ENCODE measurements at places on chromosomes 16 and 17.

DNA sequence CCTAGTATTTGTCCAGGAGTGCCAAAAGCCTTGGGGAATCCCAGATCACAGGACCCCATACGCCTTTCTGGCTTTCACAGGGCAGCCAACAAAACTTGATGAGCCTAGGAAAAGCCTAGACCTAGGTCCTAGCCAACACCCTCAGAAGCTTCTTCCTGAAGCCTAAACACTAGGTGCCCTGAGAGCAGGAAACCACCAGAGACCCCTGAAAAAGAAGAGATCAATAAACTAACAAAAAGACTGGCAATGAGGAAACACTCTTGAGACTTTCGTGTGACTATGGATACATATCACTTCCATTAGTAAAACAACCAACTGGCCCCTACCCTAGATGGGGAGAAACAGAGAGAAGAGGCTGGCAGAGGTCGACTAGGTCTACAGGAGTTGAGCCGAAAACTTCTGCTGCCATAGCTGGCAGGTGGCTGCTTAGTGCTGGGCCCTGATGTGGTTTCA lies 1.2 kb downstream of the ORMDL3 start:
- DNase-seq: no peak

DNA sequence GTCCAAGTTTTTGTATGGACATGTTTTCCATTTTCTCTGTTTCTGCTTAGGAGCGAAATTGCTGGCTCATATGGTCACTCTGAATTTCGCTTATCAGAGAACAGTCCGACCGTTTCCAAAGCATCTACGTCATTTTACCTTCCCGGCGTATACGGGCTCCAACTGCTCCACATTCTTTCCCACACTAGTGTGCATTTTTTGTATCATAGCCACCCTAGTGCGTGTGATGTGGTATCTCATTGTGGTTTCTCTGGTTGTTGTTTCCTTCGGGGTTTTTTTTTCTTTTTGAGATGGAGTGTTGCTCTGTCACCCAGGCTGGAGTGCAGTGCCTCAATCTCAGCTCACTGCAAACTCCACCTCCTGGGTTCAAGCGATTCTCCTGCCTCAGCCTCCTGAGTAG lies 31.0 kb upstream of the BHLHA9 start:
- no peak for DNase-seq

GRCh38 chr16:6835941-6836340 lies 496.7 kb upstream of the RBFOX1 start:
- no peak for DNase-seq

- no peak for DNase-seq
These were observed 729.4 kb downstream of the CDH11 start for GRCh38 chr16:64392456-64392855.

GRCh38 chr16:72879846-72880245 lies 168.1 kb downstream of the ZFHX3 start:
- DNase-seq: no peak

DNA sequence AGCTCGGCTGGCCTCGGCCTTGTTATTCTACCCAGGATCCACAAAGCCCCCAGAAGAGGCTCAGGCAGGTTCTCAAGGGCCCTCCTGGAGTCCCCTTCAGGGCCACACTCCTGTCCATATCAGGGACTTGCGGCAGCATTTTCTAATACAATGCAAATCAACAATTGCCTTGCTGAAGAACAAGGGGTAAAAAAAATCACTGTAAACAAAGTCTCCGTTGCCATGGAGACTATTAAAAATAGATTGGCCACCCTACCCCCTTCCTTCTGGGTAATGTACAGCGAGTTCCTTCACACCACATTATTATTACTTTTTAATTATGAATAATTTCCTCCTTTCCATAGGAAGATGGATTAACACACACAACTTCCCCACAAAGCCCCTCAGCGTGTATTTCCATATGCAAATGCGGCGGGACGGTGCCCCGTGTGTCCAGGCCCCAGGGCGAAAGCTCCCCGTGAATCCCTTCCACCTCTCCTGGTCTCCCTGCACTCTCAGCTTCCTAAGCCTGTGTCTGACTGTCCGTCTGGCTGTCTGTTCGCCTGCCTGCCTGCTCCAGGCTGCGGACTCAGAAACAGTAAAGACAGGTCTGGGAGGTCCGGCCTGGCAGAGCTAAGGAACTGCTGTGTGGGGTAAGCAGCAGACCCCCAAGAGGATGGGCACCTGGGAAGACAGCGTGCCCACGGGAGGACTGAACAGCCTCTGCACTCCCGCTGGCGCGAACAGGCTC lies 196.6 kb downstream of the RBFOX3 start:
- no peak for DNase-seq

GRCh38 chr17:1203967-1204291 lies 24.1 kb upstream of the ABR start:
- no peak for DNase-seq

GRCh38 chr16:83762141-83762991 lies 45.4 kb upstream of the HSBP1 start:
- no peak for DNase-seq

GRCh38 chr16:69293401-69293800 lies 17.7 kb upstream of the VPS4A start:
- DNase-seq: no peak

GRCh38 chr16:1052721-1053120 lies 19.8 kb upstream of the SSTR5 start:
- DNase-seq: no peak

- no peak for DNase-seq
These were observed 19.3 kb downstream of the CDH1 start for GRCh38 chr16:68756239-68756915.

- no peak for DNase-seq
These were observed 38.8 kb downstream of the SNX20 start for GRCh38 chr16:50642349-50642748.

GRCh38 chr16:49353680-49354079 lies 19.9 kb upstream of the C16orf78 start:
- DNase-seq: no peak

GRCh38 chr16:15523939-15524338 lies 89.6 kb downstream of the BMERB1 start:
- DNase-seq: no peak

DNA sequence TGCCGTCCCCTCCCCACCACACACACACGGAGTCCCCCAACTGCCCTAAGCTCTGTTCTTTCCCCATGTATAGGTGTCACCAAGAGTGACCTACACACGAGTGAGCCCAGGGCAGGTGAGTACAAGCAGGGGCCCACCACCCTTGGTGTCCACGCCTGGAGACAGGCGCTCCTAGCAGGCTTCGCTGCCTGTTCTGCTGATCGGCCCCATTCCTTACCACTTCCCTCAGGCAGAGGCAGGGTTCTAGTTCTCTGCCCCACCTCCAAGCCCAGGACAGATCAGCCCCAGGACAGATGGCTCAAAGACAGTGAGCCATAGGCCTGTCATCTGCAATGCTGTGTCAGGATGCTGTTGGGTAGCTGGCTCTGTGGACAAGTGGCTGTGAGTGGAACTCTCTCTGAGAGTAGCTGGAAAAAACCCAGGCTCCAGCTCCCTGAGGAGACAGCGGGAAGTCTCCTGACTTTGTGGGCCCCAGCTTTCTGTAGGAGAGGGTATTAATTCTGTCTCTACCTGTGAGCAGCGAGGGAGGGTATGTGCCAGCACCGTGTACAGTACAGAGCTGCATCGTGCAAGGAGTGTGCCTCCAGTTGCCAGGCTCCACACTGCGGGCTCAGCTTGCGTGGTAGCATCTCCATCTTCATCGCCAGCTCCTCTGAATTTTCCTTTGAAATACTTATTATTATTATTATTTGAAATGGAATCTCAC lies 897 bp downstream of the TP53I13 start:
- DNase-seq: peak; percentile 32

DNA sequence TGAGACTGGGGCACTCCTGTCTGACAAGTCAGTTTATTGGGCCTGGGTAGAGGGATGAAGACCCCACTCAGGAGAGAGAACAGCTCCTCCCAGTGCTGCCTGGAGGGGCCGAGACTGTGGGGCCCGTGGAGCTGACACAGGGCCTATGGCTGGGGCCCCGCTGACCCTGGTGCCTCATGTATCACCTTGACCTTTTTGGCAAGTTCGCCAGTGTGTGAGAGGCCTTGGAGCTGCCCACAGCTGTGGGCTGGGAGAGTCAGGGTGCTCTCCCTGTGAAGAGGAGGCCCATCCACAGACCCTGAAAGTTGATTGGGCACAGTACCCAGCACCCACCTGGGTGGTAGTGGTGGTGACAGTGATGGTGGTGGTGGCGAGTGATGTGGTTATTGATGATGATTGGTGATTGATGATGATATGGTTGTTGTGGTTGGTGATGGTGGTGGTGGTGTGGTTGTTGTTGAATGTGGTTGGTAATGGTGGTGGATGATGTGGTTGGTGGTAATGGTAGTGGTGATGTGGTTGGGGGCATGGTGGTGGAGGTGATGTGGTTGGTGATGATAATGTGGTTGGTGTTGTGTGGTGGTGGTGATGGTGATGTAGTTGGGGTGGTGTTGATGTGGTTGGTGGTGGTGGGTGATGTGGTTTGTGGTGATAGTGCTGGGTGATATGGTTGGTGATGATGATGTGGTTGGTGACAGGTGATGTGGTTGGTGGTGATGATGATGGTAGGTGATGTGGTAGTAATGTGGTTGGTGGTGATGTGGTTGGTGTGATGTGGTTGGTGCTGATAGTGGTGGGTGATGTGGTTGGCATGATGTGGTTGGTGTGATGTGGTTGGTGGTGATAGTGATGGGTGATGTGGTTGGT lies 29.1 kb downstream of the BAHCC1 start:
- no peak for DNase-seq

DNA sequence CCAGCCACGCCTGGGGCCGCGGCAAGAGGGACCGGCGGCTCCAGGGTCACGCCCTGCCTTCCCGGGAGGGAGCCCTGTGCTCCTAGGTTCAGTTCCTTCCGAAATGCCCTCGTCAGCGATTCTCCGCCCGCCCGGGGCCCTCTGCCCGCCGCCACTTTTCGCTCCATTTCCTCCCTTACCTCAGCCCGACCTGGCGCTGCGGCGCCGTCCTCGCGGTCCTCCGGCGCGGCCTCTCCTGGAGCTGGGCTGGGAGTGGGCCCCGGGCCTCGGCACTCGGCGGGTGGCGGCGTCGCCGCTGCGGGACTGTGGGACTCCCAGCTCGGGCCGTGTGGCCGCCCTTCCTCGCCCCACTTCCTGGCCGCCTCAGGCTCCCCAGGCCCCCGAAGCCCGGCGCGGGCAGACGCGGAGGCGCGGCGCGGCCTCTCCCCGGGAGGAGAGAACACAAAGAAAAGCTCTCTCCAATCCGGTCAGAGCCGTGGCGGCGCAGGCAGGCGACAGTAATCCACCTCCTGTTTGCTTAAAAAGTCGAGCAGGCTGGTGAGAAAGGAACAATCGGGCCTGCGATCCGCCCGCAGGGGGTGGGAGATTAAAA lies 1.6 kb downstream of the BAHCC1 start:
- DNase-seq: no peak

DNA sequence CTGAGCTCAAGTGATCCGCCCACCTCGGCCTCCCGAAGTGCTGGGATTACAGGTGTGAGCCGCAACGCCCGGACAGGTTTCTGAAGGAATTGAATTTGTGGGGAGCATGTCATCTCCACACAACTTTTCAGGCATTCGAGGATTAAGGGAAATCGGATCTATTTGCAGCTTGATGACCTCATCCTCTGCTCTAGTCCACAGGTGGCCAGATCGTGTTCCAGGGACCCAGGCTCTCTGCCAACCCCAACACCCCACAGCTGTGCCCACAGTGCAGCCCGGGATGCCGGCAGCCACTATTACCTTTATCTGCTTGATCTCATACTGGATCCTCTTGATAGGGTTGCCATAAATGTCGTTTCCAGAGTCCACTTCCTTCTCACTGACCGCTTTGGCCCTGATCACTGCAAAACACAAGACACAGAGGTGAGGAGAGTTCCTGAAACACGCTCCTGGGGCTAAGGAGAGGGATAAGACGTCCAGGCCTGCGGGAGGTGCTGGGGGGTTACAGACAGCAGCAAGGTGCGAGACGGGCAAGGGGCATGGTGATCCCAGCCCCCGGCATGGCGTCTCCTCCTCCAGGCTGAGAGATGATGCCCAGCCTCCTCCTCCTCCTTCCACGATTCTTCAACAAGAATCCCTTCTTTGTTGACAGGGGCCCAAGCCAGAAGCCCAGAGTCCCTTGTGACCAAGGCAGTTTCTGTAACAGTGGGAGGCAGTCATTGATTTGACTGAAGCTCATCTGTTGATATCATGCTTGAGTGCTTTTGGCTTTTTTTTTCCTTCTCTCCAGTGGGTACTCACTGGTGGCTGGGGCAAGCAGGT lies 29.3 kb downstream of the CEP295NL start:
- peak; percentile 73 for DNase-seq

DNA sequence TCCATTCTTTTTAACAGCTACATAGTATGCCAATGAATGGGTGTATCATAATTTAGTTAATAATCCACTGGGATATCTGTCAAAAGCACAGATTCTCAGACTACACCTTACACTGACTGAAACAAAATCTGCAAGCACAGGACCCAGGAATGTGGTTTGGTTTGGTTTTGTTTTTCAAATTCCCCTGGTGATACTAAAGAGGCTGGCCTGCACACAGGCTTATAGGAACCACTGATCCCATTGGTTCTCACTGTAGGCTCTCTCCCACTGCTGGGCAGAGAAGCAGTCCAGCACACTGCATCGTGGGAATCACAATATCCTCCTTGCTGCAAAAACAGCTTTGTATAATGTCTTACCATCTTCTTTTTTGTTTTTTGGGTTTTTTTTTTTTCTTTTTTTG lies 67.1 kb downstream of the TEX14 start:
- DNase-seq: no peak

DNA sequence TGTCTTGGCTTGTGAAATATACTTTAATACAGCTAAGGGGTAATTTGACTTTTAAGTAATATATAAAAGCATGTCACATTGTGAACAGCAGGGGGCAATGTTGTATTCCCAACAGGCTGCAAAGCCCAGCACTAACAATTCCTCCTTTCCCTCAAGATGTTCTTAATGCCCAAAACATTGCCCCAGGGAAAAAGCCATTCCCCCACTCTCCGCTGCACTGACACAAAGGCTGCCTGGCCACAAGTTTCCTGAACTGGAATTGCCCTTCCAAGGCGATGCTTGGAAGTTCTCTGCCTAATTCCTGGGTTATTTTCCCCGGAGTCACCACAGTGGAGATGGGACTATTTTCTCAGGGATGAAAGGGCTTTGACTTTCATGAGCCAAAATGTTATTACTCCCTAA lies 27.2 kb downstream of the CLEC16A start:
- DNase-seq: peak; percentile 70

DNA sequence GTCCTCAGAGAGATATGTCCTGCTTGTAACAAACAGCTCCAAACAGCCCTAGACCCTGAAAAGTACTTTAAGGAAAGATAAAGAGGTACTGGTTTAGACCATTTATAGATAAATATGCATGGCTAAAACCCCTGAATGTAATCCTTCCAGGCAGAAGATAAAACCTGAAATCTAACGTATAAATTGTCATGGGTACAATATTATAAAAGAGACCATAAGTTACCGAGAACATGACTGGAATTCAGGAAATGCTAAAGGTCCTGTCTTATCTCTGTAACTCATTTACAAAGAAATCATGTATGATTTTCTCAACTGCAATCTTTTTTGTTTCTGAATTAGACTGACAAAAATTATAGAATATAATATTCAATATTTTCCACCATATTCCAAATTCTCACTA lies 9.2 kb upstream of the KANSL1 start:
- no peak for DNase-seq

- no peak for DNase-seq
These were observed 7.4 kb upstream of the SPNS1 start for GRCh38 chr16:28967156-28967555.

GRCh38 chr17:77451245-77451893 lies 310.6 kb downstream of the SEC14L1 start:
- peak; percentile 87 for DNase-seq
